ENCODE measurements at places on chromosomes 7 and 10.

GRCh38 chr10:62860946-62861345 is 44.8 kb upstream of the EGR2 start:
- no peak for DNase-seq

DNA sequence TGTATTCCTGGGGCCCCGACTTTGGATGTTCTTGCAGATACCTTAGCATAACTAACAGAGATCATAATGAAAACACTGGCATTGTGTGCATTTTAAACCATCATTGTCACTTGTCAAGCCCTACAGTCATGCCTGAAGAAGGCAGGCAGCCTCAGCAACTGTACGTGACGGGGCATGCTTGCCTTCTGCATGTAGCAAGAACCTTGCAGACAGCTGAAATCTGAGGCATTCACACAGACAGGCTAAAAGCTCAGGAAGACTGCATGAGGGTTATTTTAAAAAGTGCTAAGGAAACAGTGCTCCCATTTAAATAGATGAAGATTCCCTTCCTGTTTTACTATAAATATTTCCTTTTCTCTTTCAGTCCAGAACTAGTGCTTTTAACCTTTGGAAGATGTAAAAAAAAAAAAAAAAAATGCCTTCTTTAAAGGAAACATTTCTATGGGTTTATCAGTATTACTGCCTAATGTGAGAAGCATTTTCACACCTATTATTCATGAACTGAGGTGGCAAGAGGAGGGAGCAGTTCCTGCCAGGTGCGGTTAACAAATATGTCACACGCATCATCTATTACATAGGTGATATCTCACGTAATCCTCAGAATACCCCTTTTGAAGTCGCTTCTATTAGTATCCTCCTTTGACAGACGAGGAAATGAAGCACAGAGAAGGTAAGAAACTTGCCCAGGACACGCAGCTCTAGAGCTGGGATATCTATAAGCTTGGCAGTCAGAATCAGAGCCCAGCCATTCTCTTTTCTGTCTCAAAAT is 88.1 kb downstream of the PRKCQ start:
- no peak for DNase-seq

- DNase-seq = no peak
Observed at GRCh38 chr7:137625197-137625596, 221.6 kb downstream of the DGKI start.

DNA sequence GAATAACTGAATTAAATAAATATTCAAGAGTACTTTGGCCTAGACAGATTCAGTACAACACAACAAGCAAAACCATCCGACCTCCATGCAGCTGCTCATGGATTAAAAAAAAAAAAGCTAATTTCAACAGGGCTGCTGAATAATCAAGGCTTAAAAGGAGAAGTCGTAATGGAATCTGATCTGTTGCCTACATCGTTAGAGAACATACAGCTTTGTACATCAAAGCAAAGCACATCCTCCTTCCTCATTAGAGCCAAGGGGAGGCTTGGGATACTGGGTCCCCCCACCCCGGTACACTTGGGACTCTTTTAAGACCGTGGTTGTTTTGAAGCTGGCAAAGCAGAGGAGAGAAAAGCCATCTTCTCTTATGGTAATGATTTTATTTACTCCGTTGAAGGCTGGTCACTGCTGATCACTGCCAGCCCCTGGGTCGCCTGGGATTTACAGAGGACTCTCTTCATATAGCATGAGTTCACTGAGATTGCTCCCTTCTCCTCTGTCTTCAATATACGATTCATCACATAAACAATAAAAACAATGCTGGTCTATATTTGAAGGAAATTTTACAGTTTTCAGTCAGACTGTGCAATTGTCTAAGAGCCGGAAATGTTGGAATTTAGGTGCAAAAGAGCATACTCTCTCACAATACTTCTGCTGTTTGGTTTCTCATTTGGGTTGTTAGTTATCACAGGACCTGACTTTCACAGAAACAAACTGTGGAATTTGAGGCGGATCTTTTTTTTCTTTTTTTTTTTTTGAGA is 148.8 kb downstream of the FAM107B start:
- DNase-seq = no peak

DNA sequence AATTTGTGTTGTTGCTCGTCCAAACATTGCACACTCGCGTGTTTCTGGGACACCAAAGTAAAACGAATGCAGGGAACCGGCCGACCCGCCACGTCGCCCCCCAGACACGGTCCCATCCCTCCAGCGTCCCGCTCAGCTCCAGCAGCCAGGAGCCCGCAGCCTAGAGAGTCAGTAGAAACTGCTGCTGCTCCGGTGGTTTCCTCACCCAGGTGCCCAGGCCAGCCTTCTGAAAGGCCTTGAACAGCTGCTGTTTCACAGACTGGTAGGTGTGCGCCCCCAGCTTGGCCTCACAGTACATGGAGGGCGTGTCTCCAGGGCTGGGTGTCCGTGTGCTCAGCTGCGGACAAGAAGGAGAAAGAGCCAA is 126.8 kb downstream of the WDR37 start:
- peak; percentile 95 for DNase-seq

DNA sequence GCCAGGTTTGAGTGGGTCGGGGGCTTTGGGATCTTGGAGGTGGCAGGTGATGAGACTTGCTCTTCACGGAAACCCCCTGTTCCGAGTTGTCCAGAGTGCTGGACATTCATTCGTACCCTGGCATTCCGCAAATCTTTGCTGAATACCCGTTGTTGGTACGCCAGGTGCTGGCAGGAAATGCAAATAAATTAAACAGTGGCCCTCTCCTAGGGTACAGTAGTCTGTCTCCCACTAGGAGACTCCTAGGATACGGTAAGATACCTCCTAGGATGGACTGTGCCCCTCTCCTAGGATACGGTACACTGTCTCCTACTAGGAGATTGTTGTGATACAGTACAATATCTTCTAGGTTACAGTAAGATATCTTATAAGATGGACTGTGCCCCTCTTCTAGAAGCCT is 544 bp downstream of the SEC23IP start:
- no peak for DNase-seq

- no peak for DNase-seq
Observed at GRCh38 chr7:112669306-112669705, 120.9 kb downstream of the TMEM168 start.

DNA sequence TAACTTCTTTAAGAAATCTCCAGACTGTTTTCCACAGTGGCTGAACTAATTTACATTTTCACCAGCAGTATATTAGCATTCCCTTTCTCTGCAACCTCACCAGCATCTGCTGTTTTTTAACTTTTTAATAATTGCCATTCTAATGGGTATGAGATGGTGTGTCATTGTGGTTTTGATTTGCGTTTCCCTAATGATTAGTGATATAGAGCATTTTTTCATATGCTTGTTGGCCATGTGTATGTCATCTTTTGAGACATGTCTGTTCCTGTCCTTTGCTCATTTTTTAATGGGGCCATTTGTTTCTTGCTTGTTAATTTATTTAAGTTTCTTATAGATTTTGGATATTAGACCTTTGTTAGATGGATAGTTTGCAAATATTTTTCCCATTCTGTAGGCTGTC is 68.8 kb downstream of the SLC39A12 start:
- no peak for DNase-seq

GRCh38 chr10:30439931-30440330 is 5.9 kb downstream of the MAP3K8 start:
- no peak for DNase-seq

GRCh38 chr7:137999496-138000080 is 2.3 kb downstream of the CREB3L2 start:
- DNase-seq = no peak

- DNase-seq = peak; percentile 51
Observed at GRCh38 chr7:1794888-1795542, 124.9 kb downstream of the ELFN1 start.

DNA sequence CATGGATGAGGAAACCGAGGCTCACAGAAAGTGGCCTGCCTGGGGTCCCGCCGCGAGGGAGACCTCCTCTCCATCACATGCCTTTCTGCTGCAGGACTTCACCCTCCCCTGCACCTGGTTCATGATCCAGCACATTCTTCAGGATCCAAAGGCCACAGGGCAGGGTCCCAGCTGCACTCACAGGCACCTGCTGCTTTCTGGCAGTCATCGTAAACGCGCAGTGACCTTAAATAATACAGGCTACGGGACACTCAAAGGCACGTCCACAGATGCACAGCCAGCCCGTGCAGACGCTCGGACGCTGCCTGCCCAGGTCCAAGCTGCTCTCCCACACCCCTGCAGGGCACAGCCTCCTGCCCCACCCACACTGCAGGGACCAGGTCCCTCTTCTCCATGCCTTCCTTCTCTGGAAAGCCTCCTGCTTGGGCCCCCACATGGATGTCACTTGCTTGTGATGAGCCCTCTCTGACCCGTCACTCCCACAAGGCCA is 49.9 kb downstream of the CALML3 start:
- DNase-seq = no peak

GRCh38 chr7:25926891-25927625 is 224.9 kb upstream of the NFE2L3 start:
- no peak for DNase-seq

DNA sequence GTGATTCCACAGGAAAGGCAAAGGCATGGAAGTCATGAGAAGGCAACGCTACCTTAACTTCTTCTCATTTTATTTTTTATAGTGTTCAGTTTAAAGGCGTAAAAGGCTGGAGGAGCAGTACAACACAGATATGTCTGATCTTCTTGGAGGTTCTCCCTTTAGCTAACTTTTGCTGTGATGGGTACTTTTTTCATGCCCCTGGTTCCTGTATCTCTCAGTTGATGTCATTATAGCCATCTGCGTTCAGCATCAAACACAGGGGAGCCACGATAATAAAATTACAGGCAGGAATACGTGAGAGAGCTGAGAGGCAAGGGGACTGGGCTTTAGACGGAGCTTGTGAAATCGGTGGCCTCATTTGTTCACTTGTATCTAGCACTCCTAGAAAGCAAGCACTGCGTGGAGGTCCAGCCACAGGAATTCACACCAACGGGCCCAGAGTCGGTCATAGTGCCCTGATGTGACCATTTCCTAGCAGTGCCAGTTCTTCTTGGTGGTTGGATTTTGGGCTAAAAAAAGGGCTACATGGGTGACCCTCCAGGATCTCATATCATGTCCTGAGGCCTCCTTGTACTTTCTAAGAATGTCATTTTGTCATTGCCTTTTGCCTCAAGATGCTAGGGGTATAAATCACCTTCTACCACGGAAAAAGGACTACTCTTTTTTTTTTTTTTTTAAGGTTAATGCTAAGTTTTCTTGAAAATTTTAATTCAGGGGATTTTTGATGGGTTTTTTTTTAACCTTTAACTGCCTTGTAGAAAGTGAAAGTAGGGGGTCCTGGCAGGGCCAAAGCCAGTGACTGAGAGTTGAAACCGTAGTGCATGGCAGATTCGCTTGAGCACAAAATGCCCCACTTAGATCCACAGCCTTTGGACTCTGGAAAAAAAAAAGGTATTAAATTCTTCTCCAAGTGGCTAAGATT is 191.5 kb downstream of the CELF2 start:
- no peak for DNase-seq

GRCh38 chr10:36269222-36269621 is 627.1 kb upstream of the FZD8 start:
- DNase-seq = no peak

GRCh38 chr10:71134732-71135211 is 77.6 kb upstream of the UNC5B start:
- DNase-seq = no peak

DNA sequence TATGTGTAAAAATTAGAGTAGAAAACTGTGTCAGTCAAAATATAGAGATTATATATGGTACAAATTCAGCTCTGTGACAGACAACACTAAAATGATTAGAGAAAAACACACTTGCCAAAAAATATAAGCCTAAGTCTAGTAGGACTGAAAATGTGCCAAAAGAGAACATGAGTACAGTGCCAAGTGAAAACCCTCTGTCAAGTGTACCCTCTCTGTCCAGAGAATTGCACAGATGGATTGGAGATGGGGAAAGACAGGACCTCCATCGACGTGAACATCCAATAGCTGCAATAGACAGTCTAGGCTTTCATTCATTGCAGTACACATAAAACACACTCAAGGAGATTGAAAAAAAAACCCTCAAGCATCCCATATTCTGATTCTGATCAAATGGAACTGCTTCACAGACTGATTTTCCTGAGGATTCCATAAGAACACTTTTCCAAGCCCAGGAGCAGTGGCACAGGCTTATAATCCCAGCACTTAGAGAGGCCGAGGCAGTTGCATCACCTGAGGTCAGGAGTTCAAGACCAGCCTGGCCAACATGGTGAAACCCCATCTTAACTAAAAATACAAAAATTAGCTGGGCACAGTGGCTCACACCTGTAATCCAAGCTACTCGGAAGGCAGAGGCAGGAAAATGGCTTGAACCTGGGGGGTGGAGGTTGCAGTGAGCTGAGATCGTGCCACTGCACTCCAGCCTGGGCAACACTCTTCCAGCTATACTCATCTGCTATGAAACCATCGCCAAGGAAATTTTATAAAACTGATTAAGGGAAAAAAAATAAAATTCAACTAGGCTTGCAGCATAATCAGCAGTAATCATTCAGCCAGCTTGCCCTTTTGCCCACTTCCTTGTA is 110.0 kb upstream of the TRIM24 start:
- no peak for DNase-seq

DNA sequence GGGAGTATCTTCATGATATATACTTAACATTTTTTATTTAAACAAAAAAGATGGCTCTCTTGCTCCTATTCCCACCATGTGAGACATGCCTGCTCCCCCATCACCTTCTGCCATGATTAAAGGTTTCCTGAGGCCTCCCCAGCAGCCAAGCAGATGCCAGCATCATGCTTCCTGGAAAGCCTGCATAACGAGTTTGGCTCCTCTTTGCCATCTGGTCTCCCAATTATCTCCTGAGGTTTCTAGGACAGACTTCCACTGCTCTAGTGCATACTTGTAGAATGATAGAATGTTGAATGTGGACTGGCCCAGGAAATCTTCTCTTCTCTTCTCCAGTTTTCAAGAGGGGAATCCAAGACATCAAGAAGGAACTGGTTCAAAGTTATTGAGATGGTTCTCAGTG is 45.9 kb upstream of the ELAPOR2 start:
- DNase-seq = no peak

GRCh38 chr10:103497161-103497915 is 3.8 kb downstream of the NEURL1 start:
- DNase-seq = no peak

DNA sequence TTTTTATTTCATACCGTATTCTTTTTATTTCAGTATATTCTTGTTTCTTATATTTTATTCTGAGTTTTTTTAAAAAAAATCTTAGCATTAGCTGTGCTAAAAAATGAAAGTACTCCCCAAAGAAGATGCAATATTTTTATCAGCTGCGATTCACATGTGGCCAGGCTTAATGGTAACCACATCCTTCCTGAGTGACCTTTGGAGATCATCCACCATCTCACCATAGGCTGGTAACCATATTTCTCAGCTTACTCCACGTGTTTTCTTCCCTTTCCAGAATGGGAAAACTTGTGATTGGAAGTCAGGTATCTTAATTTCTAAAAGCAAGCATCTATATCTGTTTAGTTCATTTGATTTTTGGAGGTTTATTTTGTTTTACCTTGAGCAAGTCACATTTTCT is 18.8 kb upstream of the LIPM start:
- DNase-seq = no peak

GRCh38 chr7:66348531-66348930 is 143.4 kb downstream of the TPST1 start:
- no peak for DNase-seq

All from SHP77 treated with DMSO at 0.1 percent for 48 hours (cell line).